ENCODE measurements at places on chromosomes 13 and 19.

- no peak for DNase-seq
Observed at GRCh38 chr13:48292650-48293049, 10.9 kb upstream of the RB1 start.

GRCh38 chr13:89920461-89920860 is 1427.0 kb upstream of the MIR17HG start:
- no peak for DNase-seq

DNA sequence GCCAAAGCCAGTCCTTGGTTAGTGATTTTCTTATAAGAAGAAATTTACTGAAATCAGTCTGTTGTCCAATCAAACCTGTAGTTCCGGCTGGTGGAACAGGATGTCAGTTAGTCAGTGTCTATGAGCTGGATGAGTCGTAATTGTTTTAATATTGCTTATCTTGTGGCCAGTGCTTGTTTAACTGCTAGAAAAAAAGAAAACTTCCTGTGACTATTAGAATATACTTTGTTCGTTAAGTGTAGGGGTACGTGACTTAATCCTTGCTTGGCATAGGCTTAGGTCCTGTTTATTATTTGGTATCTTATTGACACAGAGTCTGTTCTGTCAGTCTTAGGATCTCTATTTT is 1484.8 kb upstream of the MIR17HG start:
- no peak for DNase-seq

DNA sequence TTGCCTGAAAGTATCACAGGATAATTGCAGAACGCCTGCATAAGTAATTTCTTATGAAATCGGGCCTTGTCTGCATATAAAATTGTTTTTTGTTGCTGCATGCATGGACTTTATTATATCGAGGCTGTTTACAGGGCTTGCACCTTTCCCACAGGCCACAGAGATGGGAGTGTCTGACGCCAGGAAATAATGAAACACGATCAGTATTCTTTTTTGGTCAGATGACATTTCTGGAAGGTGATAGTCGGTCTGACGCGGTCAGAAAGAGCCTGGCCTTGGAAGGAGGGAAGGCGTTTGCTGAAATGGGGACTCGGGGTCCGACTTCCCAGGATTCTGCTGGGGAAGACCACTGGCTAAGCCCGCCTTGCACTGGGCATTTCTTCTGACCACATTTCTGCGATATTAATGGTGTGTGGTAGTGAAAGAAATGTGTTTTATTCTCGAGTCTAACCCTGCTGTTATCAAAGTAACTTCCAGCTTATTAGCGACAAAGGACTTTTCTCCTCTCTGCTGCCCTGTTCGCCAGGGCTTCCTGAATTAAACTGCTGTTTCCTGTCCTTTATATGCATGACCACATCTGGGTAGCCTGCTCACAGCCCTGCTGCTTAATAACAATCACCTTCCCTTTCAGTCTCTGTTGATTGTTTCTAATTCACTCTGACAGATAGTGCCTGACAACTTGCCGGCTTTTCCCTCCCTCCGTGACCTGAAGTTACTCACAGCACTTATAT is 11.6 kb upstream of the ZNF536 start:
- no peak for DNase-seq

- DNase-seq = no peak
Observed at GRCh38 chr13:45626731-45627374, 11.3 kb upstream of the ERICH6B start.

DNA sequence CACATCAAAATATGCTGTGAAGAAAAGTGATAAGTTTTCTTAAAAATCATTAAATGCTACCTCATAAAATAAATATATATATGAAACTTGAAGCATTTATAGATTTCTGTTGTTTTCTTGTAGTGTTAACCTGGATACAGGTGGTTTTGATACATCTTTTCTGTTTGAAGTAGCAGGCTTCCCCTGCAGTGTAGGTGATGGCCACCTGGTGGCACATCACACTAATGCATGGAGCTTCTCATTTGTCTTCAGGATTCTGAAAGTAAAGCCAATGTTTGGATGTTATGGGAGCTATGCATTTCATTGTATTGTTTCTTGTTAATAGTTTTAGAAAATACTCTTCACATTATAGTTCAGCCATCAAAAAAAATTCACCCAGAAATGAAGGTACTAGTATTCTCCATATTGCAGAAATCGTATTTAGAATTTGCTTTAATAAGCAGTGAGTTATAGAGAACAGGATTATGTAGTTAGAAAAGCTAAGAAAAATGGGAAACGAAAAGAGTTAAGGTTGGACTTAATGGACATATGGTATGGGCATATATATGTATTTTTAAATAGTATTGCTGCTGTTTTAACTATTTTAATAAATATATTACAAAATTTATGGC is 18.7 kb downstream of the GPR180 start:
- DNase-seq = no peak

Measured in NCI-H446 (cell line).